ENCODE measurements at places on chromosomes 12 and 14. TPM values are rescaled to one million over a fixed set of nuclear protein-coding genes. Genes with fewer than 3 reads are reported as not detected.

The PACS2 gene
- total RNA-seq = 90.7 TPM

The TEAD4 gene
- 96.8 TPM for total RNA-seq

The DDHD1 gene
- 16.1 TPM for total RNA-seq

The MYO1H gene
- total RNA-seq = 0.44 TPM

The RFX4 gene
- total RNA-seq = 0.14 TPM

The WASHC4 gene
- 42.9 TPM for total RNA-seq

The CD69 gene
- 0.42 TPM for total RNA-seq

The DPF3 gene
- 0.31 TPM for total RNA-seq

The NRL gene
- 1.6 TPM for total RNA-seq

The OR4E2 gene
- total RNA-seq = not detected

The GLS2 gene
- 14.8 TPM for total RNA-seq

The TMEM63C gene
- total RNA-seq = 8.8 TPM

Data from WTC11 (cell line).